ENCODE measurements at places on chromosomes 5 and 9.

DNA sequence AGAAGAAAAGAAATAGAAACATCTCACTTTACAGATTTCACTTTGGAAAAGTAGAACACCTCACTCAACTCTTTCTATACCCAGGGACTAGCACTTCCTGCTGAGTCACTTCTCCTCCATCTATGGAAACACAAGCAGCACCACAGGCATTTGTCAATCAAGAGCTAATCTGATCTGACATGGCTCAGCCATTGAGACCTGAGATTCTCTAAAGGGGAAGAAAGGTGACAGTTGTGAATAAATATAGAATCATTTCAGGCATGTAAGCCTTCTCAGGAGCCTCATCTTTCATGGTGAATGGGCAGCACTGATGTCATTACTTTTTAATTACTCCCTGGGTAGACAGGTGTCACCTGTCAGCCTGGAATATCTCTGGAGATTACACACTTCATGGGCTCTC is 559.8 kb downstream of the HINT1 start:
- no peak for DNase-seq

GRCh38 chr5:68478301-68479095 is 262.9 kb downstream of the PIK3R1 start:
- DNase-seq: no peak

GRCh38 chr9:119736491-119737454 is 367.5 kb upstream of the BRINP1 start:
- no peak for DNase-seq

- DNase-seq: no peak
These were observed 488.6 kb upstream of the WWC1 start for GRCh38 chr5:167802755-167803431.

DNA sequence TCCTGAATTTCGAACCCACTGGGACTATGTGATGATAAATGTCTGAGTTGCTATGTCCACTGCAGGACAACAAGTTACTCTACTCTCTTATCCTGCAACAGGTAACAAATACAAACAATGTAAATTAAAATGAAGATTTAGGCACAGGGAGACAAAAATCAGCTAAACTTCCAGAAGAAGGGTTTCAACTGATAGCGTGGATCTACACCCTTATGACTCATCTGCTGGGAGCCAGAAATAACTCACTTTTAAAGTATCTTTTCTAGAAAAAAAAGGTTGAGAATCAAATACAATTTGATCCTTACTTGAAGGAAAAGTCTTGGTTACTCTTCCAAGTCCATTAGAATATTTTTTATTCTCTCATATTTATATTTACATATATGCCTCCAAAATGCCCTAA is 21.4 kb downstream of the PJA2 start:
- no peak for DNase-seq

All from CD4-positive, alpha-beta T cell treated with Interleukin-1 beta for 1 hour (primary cell).